Activated CD4-positive, alpha-beta T cell treated with anti-CD3 and anti-CD28 coated beads, Interleukin-2, amount 10 ng/mL, durations not matched to agents 7 days and 5 days (primary cell): ENCODE measurements at places on chromosomes 1 and 21.
A peak's percentile ranks its signal among the peaks of the same experiment; 100 is the strongest.

DNA sequence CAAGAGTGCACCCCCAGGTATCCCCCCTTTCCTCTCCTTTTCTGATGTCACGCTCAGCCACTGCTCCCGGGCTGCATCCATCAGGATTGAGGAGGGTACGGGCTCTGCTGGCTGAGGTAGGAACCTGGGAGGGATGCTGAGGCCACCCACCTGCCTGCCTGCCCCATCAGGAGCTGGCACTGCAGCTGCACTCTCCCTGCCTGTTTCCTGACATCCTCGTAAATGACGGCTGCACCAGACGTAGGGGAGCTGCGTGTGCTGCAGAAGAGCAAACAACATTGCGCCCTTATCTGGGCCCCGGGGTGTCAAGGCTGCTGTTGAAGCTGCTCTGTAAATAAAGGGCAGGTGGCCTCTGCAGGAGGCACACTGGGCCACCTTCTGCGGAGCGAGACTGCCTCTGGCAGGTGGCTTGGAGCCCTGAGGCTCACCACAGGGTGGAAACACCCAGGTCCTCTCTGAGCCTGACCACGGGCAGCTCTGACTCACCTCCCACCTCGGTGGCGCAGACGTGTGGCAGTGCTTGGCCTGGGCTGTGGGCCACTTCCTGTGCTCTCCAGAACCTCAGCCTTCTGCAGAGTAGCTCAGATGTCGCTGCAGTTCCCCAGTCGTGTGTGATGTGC, 30.9 kb downstream of the SNAP47 start:
- peak; percentile 89 for DNase-seq

DNA sequence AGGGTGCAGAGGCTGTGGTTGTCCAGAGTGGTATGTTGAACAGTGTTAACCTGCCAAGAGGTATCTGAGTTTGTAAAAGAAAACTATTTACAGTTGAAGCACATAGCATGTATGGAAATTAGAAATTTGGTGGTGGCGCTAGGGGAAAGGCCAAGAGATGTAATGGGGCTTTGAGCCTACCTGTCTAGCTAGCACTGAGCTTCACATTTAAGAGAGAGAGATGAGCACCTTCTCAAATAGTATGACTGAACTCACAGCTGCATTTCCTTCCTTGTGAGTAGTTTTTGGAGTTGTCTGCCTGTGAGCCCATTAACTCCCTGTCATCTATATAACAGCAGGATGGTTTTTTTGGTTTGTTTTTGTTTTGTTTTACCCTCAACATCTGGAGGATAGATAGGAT, 4.0 kb downstream of the CLIC4 start:
- DNase-seq: no peak

DNA sequence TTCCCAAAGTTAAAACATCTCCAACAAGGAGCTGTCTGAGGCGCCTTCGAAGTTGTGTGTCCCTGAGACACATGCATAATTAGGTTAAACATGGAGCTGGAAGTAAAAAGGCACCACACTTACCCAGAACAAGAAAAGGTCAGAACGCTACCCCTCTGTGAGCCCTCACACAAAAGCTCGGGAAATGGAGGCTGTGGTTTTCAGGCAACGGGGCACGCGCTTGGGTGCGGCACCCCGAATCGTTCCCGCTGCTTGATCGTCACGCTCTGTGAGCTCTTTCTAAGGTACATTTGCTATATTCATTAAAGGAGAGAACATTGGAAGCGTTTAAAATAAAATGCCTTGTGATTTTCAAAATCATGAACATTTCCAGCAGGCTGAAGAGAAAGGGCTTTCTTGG, 12.5 kb downstream of the CAPN8 start:
- DNase-seq: no peak

DNA sequence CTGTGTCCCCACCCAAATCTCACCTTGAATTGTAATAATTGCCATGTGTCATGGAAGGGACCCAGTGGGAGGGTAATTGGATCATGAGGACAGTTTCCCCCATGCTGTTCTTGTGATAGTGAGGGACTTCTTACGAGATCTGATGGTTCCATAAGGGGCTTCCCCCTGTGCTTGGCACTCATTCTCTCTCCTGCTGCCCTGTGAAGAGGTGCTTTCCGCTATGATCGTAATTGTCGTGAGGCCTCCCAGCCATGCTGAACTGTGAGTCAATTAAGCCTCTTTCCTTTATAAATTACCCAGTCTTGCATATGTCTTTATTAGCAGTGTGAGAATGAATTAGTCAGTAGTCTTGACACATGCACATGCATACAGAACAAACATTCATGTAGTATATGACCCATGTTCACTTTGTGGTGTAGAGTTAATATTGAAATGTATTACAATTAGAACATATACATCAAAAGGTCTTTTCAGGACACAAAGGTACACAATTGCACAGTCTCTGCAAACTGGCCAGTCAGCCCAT, 16.9 kb upstream of the IFI16 start:
- DNase-seq: no peak

GRCh38 chr1:206715552-206716158, 30.9 kb downstream of the MAPKAPK2 start:
- DNase-seq: no peak

- no peak for DNase-seq
Observed at GRCh38 chr1:6168947-6169586, 11.1 kb downstream of the CHD5 start.

DNA sequence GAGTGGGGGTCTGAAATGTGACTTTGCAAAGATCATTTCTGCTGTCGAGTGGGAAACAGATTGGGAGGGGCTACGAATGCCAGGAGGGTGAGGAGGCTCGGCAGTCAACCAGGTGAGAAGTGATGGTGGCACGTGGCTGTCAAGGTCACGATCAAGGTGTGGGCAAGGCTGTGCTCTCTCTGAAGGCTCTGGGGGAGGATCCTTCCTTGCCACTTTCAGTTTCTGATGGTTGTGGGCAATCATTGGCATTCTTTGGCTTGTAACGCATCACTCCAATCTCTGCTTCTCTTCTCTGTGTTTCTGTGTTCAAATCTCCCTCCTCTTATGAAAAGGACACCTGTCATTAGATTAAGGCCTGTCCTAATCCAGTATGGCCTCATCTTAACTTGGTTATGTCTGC, 6.1 kb upstream of the SPSB1 start:
- DNase-seq: no peak

DNA sequence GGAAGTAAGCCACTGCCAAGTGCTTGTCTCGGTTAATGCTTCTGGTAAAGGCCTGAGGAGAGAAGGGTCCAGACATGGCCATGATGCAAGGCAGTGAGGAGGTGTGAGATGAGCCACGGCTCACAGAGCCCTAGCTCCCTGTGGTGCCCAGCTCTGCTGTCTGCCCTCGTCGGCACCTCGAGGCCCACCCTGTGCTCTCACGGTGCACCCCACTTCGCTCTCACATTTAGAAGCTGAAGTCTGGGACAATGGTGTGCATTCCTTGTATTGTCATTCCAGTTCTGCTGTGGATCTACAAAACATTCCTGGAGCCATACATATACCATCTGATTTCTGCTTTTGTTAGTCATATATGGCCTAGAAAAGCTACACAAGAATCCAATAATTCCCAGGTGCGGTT, 3.3 kb downstream of the NCF2 start:
- DNase-seq: no peak

DNA sequence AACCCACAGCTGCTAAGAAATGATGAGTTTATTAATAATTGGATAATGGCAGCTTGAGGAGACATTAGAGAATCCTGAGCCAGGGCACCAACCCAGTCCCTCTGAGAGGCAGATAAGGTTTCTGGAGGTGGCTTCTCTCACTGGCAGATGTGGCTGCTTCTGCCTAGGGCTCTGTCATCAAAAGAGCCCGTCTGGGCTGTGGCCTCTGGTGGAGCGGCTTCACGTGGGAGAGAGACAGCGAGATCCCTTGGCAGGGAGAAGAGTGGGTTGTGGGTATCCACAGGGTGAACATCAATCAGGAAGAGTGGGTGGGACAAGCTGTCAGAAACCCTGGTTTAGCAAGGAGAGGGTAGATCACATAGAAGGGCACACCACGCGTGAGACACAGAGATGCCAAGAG, 30.0 kb downstream of the VWA5B1 start:
- no peak for DNase-seq

DNA sequence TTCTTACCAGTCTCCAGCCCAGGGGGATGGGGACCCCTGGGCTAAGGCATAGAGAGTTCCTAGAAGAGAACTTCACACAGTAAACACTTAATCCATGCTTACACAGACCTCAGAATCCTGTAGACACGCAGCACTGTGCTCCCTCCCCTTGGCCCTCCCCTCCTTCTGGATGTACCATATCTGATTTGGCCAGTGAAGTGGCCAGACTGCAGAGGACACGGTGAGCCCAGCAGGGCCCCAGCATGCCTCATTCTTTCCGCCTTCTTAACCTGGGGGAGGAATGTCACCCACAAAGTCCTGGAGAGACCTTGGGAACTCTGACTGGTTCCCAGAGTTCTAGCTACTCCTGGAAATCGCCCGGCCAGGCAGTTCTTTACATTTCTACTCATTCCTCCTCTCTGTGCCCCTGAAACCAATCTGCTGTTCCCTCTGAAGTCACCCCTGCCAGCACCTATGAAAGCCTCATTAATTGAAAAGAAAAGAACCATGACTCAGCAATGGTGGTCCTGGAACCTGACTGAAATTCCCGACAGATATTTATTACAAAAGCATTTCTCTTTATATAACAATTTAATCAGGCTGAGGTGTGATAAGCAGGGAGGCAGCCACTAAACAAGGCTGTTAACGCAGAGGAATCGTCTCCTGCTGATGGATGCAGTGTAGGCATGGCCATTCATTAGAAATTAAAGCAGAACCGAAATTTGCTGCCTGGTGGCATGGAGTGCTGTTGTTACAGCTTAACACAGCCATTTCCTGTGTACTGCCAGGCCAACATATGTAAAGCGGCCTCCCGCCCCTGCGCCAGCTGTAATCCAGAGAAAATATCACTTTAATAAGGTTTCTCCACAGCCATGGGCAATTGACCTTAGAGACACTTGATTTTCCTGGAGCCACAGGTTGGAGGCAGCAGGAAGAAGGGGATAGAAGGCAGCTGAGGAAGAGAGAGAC, 74.6 kb upstream of the KCND3 start:
- DNase-seq: no peak

- DNase-seq: no peak
Observed at GRCh38 chr1:2939041-2939552, 82.2 kb upstream of the ACTRT2 start.

GRCh38 chr1:154427173-154428139, 22.3 kb downstream of the IL6R start:
- no peak for DNase-seq

DNA sequence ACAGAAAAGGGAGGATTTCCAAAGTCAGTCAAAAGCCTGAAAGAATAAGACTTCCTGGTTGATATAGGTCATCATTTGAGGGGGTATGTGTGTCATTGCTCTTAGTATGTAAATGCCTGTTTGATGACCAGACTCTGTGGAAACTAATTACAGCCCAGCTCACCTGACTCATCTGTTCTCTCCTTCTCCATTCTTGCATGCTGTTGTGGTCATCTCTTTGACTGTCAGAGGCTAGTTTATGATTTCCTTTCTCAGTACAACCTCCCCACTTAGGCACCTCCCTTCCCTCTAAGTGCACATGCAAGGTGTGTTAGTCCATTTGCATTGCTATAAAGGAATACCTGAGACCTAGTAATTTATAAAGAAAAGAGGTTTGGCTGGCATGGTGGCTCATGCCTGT, 2.4 kb upstream of the C1orf116 start:
- DNase-seq: no peak

- DNase-seq: no peak
Observed at GRCh38 chr1:112937495-112937894, 18.5 kb downstream of the SLC16A1 start.

DNA sequence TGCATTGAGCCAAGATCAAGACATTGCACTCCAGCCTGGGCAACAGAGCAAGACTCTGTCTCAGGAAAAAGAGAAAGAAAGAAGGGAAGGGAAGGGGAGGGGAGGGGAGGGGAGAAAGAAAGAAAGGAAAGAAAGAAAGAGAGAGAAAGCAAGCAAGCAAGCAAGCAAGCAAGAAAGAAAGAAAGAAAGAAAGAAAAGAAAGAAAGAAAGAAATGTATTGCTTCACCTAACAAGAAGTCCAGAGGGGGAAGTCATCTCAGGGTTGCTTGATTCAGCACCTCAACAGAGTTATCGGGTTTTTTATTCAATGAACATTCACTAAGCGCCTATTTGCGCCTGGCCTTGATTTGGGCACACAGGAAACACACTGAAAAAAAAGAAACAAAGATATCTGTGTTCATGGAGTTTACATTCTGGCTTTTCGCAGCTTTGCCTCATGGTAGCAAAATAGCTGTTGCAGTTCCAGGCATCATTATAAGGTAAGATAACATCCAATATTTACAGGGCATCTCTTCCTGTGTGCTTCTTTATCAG, 8.2 kb upstream of the RCSD1 start:
- no peak for DNase-seq

GRCh38 chr1:209455661-209456358, 127.7 kb upstream of the CAMK1G start:
- no peak for DNase-seq

DNA sequence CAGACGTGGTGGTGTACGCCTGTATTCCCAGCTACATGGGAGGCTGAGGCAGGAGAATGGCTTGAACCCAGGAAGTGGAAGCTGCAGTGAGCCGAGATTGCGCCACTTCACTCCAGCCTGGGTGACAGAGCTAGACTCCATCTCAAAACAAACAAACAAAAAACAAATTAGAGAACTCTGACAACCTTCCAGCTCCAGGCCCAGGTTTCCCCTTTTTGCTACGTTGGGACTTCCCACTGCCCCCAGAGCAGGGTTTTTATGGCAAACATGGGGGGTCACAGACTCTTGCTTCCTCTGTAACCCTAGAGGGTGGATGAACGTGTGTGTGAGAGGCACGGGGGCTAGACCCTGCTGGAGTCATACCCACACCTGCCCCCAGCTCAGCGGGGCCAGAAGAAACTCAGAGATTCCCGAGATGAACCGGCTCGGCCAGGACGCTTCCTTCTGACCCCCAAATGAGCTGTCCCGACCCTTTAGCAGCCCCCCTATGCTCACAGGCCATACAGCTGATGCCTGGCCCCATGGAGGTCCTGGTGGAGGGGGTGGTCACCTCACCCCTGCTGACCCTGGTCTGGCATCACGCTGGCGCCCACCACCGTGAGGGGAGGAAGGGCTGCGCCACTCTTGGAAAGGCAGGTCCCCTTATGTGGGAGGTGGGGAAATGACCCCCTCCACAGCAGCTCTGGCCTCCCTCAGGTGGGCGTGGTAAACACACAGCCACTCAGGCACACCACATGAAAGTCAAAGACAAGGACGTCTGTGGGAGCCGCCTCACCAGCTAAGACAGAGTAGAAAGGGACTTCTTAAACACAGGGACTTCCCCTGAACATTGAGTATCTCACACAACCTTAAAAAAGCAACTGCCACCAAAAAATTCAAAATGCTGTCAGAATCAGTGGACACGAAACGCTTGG, 7.1 kb downstream of the GPR157 start:
- DNase-seq: peak; percentile 70

DNA sequence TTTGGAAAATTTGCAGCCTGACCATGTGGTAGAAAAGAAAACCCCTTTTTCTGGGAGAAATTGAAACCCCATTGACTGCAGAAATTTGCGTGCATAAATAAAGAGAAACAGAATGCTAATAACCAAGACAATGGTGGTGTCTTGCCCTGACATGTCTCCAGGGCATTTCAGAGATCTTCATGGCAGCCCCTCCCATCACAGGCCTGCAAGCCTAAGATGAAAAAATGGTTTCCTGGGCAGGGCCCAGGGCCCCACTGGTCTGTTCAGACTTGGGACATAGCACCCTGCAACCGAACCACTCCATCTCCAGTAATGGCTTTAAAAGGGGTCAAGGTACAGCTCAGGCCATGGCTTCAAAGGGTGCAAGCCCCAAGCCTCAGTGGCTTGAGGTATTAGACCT, 71.6 kb upstream of the SGIP1 start:
- DNase-seq: no peak
